Putamen (tissue), 1 donor: ENCODE measurements at places on chromosomes 3 and 15.

- no peak for DNase-seq
Observed at GRCh38 chr3:156628836-156629618, 45.4 kb upstream of the TIPARP start.

DNA sequence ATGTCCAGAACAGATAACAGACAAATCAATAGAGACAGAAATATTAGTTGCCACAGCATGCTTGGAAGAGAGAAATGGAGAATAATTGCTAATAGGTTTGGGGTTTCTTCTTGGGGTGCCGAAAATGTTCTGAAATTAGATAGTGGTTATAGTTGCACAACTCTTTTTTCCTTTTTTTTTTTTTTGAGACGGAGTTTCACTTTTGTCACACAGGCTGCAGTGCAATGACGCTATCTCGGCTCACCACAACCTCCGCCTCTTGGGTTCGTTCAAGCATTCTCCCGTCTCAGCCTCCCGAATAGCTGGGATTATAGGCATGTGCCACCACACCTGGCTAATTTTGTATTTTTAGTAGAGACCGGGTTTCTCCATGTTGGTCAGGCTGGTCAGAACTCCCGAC, 163.3 kb downstream of the PLCH1 start:
- no peak for DNase-seq

GRCh38 chr15:35308802-35309201, 223.7 kb upstream of the NANOGP8 start:
- no peak for DNase-seq

DNA sequence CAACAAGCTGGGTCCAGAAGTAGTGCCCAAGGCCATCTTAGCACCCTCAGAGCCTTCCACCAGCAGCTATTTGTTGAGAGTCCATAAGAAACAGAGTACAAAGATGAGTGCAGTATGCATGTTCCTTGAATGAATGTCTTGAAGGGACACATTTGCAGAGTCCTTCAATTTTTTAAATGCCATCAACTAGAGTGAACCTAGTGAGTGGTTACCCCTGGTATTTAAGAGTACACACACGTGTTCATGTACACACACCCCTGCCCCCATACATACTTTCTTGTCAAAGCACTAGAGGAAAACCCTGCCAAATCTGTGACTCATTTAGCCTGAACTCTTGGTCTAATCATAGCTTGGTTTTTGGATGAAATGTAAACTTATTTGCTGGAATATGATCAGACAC, 84.5 kb upstream of the GALNT15 start:
- no peak for DNase-seq

- no peak for DNase-seq
Observed at GRCh38 chr3:178558637-178559036, 22.4 kb downstream of the KCNMB2 start.

DNA sequence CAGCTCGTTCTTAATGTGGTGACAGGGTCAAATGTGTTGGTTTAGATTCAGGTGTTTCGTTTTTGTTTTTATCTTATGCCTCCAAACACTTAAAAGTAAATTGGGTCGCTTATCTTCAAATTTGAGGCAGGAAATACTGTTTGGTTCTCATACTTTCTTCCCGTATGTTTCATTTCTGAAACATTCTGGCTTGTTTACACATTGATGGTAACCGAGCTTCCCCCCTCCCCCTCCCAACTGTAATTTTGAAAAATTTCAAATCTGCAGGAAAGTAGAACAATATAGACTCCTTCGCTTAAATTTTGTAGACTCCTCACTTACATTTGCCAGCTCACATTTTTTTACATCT, 64.9 kb downstream of the CMTM8 start:
- DNase-seq: no peak

DNA sequence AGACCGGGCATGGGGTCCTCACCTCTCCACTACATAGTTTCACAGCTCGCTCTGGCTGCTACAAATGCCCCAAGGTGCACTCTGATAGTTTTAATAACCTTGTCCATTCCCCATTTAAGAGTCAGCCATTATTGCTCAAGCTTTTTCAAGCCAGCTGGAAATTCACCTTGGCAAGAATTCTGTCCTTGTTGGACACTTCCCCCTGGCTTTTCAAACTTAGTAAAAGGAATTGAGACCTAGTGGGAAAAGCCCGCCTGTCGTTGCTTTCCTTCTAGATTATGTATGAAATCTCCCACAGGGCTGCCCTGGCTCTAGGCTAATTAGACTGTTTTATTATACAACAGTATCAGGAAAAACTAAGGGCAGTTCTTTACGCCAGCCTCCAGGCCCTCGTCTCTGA, 293.7 kb upstream of the GADL1 start:
- no peak for DNase-seq

DNA sequence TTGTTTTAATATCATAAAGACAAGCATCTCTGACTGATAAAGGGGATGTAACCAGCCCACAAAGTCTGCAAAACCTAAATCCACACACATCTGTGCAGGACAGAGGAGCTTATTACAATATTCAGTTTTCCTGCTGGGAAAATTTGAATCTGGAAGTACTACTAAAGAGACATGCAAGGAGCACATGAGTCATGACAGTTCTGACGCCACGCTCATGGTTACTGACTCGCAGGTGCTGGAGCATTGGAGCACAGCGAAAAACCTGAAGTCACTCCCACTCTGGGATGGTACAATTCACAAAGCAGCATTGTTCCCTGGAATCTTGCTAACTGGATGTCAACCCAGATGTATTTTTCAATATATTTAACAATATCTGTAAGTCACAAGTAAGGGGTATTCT, 7.6 kb upstream of the ISL2 start:
- DNase-seq: no peak

- DNase-seq: no peak
Observed at GRCh38 chr15:86488046-86488445, 408.4 kb downstream of the AGBL1 start.
